ENCODE measurements at places on chromosomes 3 and 15.
A peak's percentile ranks its signal among the peaks of the same experiment; 100 is the strongest.

- DNase-seq, result no peak
Measured at GRCh38 chr3:97958396-97958795, 13.8 kb downstream of the RIOX2 start.

- DNase-seq, result no peak
Measured at GRCh38 chr15:100602823-100603393, 519 bp downstream of the ASB7 start.

DNA sequence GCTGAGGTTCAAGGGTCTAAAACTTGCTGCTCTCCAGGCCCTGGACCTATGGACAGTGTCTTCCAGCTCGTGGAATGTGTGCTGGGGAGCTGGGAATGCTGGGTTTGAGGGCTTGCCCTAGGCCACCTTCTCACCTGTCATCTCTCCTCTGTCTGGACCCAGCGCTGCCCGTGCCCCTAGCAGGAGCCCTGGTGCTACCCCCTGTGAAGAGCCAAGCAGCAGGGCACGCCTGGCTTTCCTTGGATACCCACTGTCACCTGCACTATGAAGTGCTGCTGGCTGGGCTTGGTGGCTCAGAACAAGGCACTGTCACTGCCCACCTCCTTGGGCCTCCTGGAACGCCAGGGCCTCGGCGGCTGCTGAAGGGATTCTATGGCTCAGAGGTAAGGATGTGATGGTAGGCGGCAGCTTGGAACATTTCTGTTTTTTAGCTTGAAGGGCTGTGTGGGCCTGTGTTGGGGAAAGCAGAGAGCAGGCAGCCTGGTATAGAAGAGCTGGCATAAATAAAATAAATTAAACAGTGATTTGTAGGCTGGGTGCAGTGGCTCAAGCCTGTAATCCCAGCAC, 5.1 kb downstream of the CHRD start:
- no peak for DNase-seq

GRCh38 chr3:177197727-177198460, 612 bp upstream of the TBL1XR1 start:
- no peak for DNase-seq

GRCh38 chr3:123054109-123054778, 12.6 kb upstream of the PDIA5 start:
- DNase-seq, result no peak

DNA sequence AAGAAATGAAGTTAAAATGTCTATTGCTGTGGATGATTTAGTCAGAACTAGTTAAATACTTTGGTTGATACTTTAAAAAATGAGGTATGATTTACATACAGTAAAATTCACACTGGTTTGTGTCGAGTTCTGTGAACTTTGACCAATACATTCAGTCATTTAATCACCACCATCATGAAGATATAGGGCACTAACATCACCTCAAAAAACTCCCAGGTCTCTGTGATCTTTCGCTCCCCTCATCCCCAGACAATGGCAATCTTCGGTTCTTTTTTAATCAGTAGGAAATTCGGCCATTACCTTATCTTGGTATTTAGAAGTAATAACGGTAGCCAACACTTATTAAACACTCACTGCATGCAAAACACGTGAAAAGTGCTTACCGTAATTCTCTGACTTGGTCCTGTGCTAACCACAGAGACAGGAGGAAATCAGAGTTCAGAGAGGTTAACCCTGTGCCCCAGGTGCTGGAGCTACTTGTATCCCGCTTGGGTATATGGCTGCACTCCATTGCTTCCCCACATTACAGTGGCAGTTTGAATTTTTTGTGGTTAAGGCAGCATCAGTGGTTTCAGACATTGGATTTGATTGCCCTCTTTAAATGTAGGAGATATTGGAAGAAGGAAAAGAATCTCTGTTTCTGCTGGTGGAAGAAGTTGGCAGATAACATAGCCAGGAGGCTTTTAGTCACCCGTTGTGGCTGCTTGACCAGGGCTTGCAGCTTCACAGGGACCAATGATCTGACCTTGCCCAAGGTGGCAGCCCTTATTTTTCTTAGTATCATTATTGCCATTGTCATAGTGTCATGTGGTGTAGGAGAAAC, 4.2 kb downstream of the PLCL2 start:
- no peak for DNase-seq

DNA sequence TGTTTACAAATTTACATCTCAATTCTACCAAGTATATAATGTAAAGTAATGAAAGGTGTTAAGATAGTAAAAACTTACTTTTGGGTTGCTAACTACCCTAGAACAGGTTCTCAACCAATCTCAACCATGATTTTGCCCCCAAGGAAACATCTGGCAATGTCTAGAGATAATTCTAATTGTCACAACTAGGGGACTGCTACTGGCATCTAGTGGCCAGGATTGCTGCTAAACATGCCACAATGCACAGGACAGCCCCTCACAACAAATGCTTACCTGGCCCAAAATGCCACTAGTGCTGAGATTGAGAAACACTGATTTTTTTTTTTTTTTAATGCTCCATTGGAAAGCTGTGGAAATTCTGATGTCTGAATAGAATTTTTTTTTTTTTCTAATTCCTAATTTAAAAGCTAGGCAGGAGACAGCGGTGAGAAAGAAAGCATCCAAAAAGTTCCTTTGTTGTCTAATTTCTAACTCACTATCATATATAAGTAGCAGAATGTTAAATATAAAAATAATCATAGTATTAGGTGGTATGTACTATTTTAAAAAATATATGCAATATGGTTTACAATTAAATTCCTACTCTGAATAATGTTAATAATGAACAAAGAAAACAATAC, 81.5 kb downstream of the TJP1 start:
- DNase-seq, result no peak

DNA sequence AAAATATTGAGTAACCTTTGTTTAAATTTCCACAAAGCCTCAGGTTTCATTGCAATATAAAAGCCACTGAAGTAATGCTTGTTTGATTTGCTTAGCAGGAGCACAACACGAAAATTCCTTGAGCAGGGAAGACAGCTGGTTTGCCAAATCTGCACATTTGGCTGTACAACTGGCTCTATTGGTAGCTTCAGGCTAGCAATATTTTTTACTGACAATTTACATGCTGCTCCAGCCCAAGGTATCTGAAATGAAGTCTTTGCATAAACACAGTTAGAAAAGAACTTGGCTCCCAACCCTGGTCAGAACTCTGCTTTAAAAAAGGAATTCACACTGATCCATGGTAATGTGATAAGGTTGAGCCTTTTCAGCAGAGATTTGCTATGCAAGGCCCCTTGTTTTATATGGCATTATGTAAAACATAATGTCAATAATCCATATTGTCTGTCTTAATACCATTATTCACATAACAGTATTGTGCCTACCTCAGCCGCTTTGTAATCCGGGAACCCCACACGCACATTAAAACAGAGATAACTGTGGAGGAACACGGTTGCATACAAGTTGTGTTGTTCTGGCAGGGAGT, 55.7 kb upstream of the CHL1 start:
- DNase-seq, result no peak

- no peak for DNase-seq
Measured at GRCh38 chr3:38404286-38404685, 49.4 kb upstream of the ACVR2B start.

GRCh38 chr15:100125401-100126191, 216.2 kb downstream of the ADAMTS17 start:
- no peak for DNase-seq

DNA sequence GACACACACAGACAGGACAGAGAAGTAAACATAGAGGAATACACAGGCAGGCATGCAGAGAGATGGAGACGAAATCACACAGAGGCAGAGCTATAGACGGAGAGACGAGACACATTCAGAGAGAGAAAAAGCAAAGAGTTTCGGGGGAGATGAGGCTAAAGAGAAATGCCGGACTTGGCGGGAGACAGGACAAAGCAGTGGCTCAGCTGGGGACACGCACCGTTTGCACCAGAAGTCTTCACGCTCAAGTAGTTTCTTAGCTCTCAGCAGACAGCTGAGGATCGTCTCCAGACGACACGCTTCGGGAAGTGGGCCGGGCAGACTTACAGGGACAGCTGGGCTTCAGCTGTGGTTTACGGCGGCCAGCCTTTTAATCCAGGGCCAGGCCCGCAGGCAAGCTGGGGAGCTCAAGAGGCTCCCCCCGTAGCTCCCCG, 56.2 kb upstream of the DLG1 start:
- DNase-seq, result no peak

GRCh38 chr15:42073418-42073817, 20.9 kb downstream of the PLA2G4D start:
- DNase-seq, result no peak

DNA sequence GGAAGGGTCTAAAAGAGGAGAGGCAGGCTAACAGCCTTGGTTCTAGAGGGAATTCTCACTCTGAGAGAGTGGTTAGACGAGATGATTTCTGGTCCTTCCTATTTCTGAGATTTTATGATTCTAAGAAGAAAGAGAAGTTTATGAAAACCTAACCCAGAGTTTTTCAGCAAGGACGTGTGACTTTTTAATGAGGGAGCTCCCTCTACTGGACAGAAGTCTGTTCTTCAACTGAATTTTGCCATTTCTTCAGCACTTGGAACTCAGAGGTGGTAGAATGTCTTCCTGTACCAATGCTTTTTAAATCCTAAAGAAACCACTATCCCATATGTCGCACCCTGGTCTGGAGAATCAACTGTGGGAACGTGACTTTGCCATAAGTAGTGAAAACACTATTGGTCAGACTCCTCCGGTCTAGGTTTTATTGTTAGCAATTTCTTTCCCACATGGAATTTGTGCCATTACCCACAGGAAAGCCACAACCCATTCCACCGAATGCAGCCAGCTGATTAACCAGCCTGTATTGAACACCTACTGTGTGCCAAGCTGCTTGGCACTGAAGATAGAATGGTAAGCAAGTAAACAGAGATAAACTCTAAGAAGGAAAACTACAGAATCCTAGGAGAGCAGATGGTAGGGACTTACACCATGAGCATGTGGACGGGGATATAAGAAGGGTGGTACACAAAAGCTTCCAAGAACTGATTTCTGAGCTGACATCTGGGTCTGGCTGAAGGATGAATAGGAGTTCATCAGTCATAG, 199.5 kb upstream of the LMCD1 start:
- DNase-seq, result no peak

DNA sequence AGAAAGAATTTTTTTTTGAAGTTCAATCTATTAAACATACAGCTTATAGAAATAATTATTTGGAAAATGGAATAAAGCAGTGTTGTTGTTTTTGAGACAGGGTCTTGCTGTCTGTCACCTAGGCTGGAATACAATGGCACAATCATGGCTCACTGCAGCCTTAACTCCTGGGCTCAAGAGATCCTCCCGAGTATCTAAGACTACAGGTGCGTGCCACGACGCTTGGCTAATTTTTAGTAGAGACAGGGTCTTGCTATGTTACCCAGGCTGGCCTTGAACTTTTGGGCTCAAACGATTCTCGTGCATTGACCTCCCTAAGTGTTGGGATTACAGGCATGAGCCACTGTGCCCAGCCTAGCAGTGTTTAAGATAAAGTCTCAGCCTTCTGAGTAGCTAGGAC, 8.8 kb downstream of the BNIP2 start:
- DNase-seq, result no peak

DNA sequence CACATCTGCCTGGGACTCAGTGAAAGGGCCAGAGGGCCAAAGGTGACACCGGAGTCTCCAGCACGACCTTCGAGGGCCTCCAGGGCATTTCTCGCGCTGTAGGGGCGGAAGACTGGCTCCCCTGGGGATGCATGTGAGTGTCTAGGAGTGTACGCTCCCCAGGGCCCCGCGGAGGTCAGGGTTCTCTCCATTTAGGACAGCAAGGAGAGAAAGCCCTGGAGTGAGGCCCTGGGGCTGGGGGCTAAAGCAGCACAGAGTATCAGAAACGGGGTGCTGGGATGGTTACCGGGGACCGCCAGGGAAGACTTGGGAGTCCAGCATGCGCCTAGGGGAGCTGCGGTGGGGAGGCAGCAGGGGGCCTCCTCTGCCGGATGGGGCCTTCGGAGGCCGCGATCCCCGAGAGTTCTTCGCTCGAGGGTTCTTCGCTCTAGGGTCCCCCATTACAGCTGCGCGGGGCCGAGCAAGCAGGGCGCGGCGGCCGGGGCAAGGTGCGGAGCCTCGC, 595 bp upstream of the APBA2 start:
- DNase-seq, result no peak

- no peak for DNase-seq
Measured at GRCh38 chr3:54347933-54348332, 225.6 kb downstream of the CACNA2D3 start.

GRCh38 chr3:115922681-115923347, 299.5 kb downstream of the GAP43 start:
- DNase-seq, result no peak

- no peak for DNase-seq
Measured at GRCh38 chr15:52200831-52201365, 9.7 kb upstream of the GNB5 start.

GRCh38 chr3:5133239-5134018, 11.3 kb downstream of the ARL8B start:
- DNase-seq, result no peak

DNA sequence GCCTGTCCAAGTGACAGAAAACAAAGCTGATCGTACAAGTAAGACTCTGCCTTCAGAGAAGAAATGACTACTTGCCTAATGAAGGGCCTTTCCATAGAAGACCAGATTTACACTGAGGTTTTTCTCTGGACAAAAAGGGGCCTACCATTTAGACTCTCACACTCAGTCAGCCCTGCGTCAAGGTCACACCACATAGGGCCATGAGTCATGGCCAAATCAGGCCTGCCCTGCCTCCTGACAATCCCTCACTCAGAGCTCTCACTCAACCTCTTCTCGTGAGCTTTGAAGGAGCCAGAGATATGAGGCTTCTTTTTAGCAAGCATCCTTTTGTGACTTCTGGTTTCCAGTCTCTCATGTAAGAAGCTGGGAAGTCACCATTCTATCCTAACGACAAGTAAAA, 68.1 kb upstream of the NMNAT3 start:
- DNase-seq, result no peak

GRCh38 chr3:104149154-104149553, 1217.6 kb upstream of the ALCAM start:
- no peak for DNase-seq

GRCh38 chr3:197749315-197749600, 425 bp upstream of the FYTTD1 start:
- no peak for DNase-seq

GRCh38 chr15:43294091-43294706, 27.5 kb upstream of the TGM5 start:
- DNase-seq, result no peak

GRCh38 chr3:153090973-153091372, 71.1 kb upstream of the RAP2B start:
- DNase-seq, result no peak

DNA sequence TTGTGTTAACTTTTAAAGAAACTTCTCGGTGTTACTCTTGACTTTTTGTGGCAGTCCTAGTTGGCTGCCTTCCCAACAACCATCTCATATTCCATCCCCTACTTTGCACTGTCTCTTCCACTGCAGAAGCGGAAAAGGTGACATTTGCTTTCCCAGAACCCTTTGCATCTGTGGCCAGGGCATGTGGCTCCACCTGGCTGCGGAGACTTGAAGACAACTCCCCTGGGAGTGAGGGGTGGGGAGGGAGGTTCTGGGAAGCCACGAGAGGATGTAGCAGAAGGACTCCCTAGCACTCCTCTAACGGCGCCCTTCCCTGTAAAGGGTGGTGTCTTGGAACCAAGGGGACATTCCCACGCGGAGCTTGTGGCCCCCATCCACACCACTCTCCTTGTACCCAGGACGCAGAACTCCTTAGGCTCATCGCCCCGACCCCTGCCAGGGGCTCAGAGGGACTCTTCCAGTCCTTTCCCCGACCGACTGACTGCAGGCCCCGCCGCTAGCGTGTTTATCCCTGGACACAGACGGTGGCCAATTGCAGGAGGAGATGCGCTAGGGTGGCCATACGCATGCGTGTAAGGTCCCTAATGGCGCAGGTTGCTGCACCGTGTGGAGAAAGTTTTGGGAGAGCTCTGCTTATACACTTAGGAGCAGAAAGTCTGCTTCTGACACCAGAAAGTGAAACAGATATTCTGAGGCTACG, 33.2 kb upstream of the SECISBP2L start:
- DNase-seq, result no peak

- DNase-seq, result peak; percentile 45
Measured at GRCh38 chr3:13072239-13072599, 1.0 kb downstream of the IQSEC1 start.

Data from C1 segment of cervical spinal cord (tissue), 14 donors.